Vagina (tissue), 2 donors: ENCODE measurements at places on chromosomes 5 and 9.

GRCh38 chr9:22203371-22204138 is 194.4 kb upstream of the CDKN2B start:
- H3K36me3 ChIP-seq = no peaks in the 10 kb centered on the region
- H3K27me3 ChIP-seq = no peaks in the 10 kb centered on the region
- DNase-seq = no peak

- H3K4me1 ChIP-seq = no peaks in the 10 kb centered on the region
- H3K36me3 ChIP-seq = no peaks in the 10 kb centered on the region
- H3K4me3 ChIP-seq = no peak overlapping the region
- DNase-seq = no peak
These were observed 394.6 kb upstream of the WWC1 start for GRCh38 chr5:167896814-167897213.

DNA sequence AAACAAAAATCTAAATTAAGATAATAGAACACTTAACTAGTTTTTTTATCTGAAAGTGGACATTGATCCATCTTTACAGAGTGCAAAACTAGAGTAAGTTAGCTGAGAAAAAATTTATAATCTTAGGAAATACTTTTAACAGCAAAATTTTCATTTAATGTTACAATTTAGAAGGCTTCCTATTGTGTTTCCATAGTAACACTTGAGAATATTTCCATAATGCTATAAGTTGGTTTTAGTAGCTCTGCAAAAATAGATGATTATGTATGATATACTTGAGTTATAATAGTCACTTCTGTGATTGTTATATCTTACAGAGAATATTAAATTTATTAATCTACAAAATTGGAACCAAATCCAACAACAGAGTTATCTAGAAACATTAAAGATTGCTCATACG is 78.6 kb downstream of the MTREX start:
- no peaks in the 10 kb centered on the region for H3K36me3 ChIP-seq
- DNase-seq = no peak
- no peak overlapping the region for H3K27ac ChIP-seq

GRCh38 chr9:100394816-100395215 is 32.1 kb upstream of the MSANTD3 start:
- no peak overlapping the region for H3K27ac ChIP-seq
- no peaks in the 10 kb centered on the region for H3K4me1 ChIP-seq
- no peaks in the 10 kb centered on the region for H3K27me3 ChIP-seq
- no peaks in the 10 kb centered on the region for H3K36me3 ChIP-seq
- DNase-seq = no peak
- H3K4me3 ChIP-seq = no peak overlapping the region

DNA sequence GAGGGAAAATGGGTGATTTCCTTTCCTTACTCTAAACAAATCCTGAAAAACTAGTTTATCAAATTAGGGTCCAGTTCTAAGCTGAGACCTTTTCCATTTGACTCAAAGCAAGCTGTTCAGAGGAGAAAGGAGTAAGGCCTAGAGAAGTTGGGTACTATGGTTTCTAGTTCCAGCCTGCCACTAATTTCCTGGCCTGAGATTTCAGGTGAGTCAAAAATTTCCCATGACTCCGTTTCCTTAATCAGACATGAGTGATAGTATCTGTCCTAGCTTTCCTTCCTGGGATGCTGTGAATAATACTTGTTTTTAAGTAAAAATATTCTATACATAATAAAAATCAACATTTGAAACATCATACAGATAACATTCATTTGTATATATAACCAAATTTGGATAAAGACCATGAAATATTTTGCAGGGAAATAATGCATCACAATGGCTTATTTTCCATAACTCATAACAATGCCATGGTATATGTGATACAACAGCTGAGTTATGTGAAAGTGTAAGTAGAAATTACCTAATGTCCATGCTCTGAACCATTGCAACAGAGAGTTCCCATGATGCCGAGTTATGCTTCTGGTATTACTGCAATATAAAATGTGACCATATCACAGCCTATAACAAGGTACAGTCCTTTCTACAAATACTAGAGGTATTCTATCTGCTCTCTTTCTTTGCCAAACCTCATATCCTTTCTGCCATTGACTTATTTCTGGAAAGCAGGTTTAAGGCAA is 142.7 kb downstream of the MLLT3 start:
- DNase-seq = no peak
- H3K4me3 ChIP-seq = no peak overlapping the region
- H3K27me3 ChIP-seq = no peaks in the 10 kb centered on the region
- no peaks in the 10 kb centered on the region for H3K36me3 ChIP-seq

- no peak for DNase-seq
- H3K36me3 ChIP-seq = no peaks in the 10 kb centered on the region
- H3K4me3 ChIP-seq = no peak overlapping the region
These were observed 75.9 kb downstream of the IRX2 start for GRCh38 chr5:2675548-2675947.

GRCh38 chr5:5523066-5523505 is 100.6 kb downstream of the ICE1 start:
- no peaks in the 10 kb centered on the region for H3K27me3 ChIP-seq
- no peaks in the 10 kb centered on the region for H3K4me1 ChIP-seq
- H3K4me3 ChIP-seq = no peak overlapping the region
- H3K36me3 ChIP-seq = no peaks in the 10 kb centered on the region
- no peak for DNase-seq

DNA sequence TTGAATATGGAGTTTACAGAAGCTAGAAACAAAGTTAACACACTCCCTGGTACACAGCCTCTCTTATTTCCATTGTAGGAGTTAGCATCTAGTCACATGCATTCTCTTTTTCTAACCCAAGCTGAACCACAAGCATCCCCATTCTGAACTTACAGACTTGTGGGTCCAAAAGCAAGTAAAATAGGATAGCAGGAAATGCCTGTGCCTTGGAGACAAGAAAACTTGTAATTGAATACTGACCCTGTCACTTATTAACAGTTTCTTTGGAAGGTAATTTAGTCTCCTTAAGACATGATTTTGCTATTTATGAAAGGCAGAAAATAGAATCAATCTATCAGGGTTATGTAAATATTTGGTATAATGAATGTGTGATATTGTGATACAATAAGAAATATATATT is 353.6 kb downstream of the TLE4 start:
- no peaks in the 10 kb centered on the region for H3K36me3 ChIP-seq
- no peaks in the 10 kb centered on the region for H3K4me1 ChIP-seq
- H3K4me3 ChIP-seq = no peak overlapping the region
- no peak overlapping the region for H3K27ac ChIP-seq
- DNase-seq = no peak
- no peaks in the 10 kb centered on the region for H3K27me3 ChIP-seq

DNA sequence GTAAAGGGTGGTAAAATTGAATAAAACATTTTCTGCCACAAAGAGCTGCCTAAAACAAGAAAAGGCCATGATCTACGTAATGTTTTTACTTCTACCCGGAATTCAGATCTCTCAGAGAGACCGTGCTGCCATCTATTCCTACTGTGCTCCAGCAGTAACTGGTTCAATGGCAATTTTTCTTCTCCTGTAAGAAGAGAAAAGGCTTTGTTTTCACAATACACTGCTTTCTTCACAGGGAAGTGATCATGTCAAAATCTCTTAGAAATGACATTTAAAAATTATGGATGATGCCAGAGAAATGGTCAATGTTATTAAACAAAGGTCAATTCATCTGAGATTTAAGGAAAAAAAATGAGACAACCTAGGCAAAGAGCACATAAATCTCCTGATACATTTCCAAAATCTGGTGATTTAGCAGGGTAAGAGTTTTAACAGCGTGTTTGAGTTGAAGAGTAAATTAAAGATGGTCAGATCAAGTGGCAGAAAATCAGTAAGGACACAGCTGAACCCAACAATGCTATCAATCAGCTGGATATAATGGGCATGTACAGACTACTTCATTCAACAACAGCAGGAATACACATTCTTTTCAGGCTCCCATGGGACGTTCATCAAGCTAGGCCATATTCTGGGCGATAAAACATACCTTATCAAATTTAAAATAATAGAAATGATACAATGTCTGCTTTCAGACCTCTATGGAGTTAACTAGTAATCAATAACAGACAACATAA is 523.1 kb downstream of the CHSY3 start:
- H3K4me3 ChIP-seq = no peak overlapping the region
- H3K4me1 ChIP-seq = peaks cover 8% of the 10 kb centered on the region
- DNase-seq = no peak
- no peaks in the 10 kb centered on the region for H3K36me3 ChIP-seq
- H3K27me3 ChIP-seq = no peaks in the 10 kb centered on the region

GRCh38 chr9:115946530-115946929 is 207.1 kb upstream of the PAPPA start:
- H3K27ac ChIP-seq = no peak overlapping the region
- H3K27me3 ChIP-seq = no peaks in the 10 kb centered on the region
- no peak for DNase-seq
- no peaks in the 10 kb centered on the region for H3K36me3 ChIP-seq
- no peak overlapping the region for H3K4me3 ChIP-seq

GRCh38 chr9:130325921-130326320 is 60.4 kb downstream of the HMCN2 start:
- peaks cover 33% of the 10 kb centered on the region for H3K4me1 ChIP-seq
- no peak for DNase-seq
- no peak overlapping the region for H3K27ac ChIP-seq
- no peaks in the 10 kb centered on the region for H3K36me3 ChIP-seq

- no peak for DNase-seq
- H3K4me1 ChIP-seq = no peaks in the 10 kb centered on the region
- no peaks in the 10 kb centered on the region for H3K36me3 ChIP-seq
- no peak overlapping the region for H3K4me3 ChIP-seq
These were observed 150.3 kb upstream of the SPRY4 start for GRCh38 chr5:142475102-142475513.

GRCh38 chr5:57662991-57663390 is 180.4 kb upstream of the ACTBL2 start:
- no peaks in the 10 kb centered on the region for H3K4me1 ChIP-seq
- H3K27me3 ChIP-seq = no peaks in the 10 kb centered on the region
- no peak for DNase-seq
- no peak overlapping the region for H3K4me3 ChIP-seq
- H3K36me3 ChIP-seq = no peaks in the 10 kb centered on the region
